ENCODE measurements at places on chromosomes 3 and 15. TPM values are rescaled to one million over a fixed set of nuclear protein-coding genes. Genes with fewer than 3 reads are reported as not detected.
A peak's percentile ranks its signal among the peaks of the same experiment; 100 is the strongest.

GRCh38 chr3:14352002-14352627 lies 50.3 kb upstream of the SLC6A6 start:
- no peaks in the 10 kb centered on the region for H3K36me3 ChIP-seq
- DNase-seq: no peak
- H3K4me3 ChIP-seq: no peak overlapping the region
- no peaks in the 10 kb centered on the region for H3K27me3 ChIP-seq
- no peaks in the 10 kb centered on the region for H3K4me1 ChIP-seq

DNA sequence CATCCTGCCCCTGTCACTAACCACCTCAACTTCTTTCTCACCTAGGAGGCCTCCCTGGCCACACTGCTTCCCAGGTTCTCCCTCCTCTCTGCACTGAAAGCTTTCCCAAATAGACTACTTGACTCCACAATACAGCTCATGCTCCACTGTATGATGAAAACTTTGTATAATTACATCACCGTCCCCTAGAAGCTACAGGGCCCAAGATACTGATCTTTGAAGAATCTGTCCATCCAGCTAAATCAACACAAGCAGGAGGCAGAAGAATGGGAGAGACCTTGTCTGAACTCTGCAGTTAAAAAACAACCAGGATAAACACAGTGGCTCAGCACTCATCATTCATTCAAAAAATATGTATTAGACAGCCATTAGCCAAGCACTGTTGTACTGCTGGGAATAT lies 26.4 kb upstream of the RPS17 start:
- no peaks in the 10 kb centered on the region for H3K27me3 ChIP-seq
- no peaks in the 10 kb centered on the region for H3K4me1 ChIP-seq
- no peaks in the 10 kb centered on the region for H3K36me3 ChIP-seq
- no peak for DNase-seq

DNA sequence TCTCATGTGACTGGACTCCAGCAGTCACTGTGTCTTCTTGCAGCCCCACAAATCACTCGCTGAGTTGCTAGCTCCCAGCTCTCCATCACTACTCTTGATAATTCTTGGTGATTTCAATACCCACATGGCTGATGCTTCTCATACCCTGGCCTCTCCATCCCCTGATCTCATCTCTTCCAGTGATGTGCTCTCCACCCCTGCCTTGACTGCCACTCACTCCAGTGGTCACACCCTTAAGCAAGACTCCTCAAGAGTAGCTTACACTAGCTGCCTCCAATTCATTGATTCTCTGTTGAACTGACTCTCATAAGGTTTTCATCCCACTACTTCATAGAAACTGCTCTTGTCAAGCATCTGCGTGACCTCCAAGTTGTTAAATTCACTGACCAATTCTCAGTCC lies 837 bp downstream of the GRK7 start:
- no peak for DNase-seq
- H3K27ac ChIP-seq: no peak overlapping the region
- H3K27me3 ChIP-seq: no peaks in the 10 kb centered on the region

- H3K4me1 ChIP-seq: no peaks in the 10 kb centered on the region
- no peak for DNase-seq
- no peak overlapping the region for H3K27ac ChIP-seq
Observed at GRCh38 chr3:10351013-10351735, 30.3 kb upstream of the SEC13 start.

DNA sequence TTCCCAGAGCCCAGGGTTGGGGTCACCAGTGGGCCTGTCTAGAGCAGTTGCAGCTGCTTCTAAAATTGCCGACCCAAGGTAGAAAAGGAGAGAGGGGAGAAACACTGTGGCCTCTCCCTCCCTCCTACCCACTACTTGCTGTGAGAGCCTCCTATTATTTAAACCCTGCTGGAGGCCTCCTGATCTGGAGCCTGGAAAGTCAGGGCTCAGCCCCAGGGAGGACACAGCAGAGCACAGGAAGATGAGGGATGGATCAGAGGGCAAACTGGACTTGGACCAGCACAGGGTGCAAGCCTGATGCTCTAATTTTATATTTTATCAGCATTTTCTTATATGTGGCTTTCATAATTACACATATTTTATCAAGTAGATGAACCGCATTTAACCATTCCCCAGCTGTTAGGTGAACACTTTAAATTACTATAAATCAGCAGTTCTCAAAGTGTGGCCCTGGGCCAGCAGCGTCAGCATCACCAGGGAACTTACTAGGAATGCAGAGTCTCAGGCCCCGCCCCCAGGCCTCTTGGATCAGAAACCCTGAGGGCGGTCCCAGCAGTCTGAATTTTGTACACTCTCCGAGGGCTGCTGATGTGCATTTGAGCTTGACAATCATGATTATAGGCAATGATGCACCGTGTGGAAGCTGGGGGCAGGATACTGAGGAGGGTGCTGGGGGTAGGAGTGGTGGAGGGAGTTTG lies 26.7 kb downstream of the SMAD3 start:
- peak overlapping the region; percentile 8 for H3K27ac ChIP-seq
- H3K4me3 ChIP-seq: no peak overlapping the region
- H3K27me3 ChIP-seq: no peaks in the 10 kb centered on the region
- H3K36me3 ChIP-seq: no peaks in the 10 kb centered on the region

The SLC24A5 gene
- not detected for polyA plus RNA-seq
